ENCODE measurements at places on chromosomes 5 and 9. TPM values are rescaled to one million over a fixed set of nuclear protein-coding genes. Genes with fewer than 3 reads are reported as not detected.

DNA sequence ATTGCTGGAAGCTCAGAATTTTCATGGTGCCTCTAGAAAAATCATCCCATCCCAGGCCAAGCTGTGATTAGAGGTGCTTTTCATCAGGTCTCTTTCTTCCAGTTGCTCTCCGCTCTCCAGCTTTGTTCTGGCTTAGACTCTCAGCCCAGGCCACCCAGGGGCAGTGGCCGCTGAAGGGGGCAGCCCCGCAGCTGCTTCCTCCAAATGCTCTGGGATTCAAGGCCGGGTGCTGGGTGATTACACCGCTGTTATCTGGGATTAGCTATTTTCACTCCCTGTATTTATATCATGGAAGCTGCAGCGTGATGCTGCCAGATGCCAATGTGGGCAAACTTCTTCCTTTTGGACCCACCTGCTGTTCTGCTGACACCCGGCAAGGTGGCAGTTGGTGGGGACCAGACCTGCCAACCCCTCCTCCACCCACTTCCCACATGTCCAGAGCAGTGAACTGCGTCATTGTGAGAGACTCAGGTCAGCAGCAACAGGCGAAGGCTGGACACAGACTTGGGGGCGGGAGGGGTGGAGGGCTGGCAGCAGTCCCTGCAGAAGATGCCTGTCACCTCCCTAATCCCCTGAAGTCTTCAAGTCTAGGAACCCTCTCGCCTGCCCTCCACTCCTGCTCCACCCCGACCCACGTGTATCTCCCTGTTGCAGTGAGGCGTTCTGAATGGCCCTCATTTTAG lies 33.9 kb upstream of the NKX2-5 start:
- H3K4me1 ChIP-seq, result peaks cover 1% of the 10 kb centered on the region
- no peak for DNase-seq
- H3K4me3 ChIP-seq, result no peak overlapping the region
- no peak overlapping the region for H3K27ac ChIP-seq
- H3K27me3 ChIP-seq, result peaks cover 27% of the 10 kb centered on the region

DNA sequence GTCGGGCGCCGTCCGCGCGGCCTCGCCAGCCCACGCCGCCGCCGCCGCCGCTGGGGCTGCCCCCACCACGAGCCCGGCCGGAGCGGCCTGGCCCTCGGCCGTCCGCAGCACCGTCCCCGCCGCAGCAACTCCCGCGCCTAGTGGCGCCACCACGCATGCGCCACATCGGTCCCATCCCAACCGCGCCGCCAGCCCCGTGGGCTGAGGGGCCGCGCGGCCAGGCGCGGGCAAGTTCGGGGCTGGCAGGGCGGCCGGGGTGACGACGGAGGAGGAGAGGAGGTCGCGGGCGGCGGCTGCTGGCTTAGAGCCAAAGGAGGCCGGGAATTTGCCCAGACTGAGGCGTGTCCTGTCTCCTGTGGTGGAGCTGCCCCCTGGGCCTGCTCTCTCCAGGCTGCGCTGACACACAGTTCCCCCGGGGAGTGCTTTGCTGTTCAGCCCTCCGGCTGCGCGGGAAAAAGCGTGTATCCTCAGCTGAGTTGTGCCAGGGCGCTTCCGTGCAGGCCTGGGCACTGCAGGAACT lies at the start of gene TUSC1:
Gene TUSC1, minus strand, starts transcription at position 298 of the 520 bp plus-strand sequence. Its CDS starts 132 bp downstream, at position 166.
- H3K27me3 ChIP-seq, result no peaks in the 10 kb centered on the region
- peaks cover 1% of the 10 kb centered on the region for H3K36me3 ChIP-seq
- no peak within 1 kb of the TSS for H3K4me3 ChIP-seq
- DNase-seq, result no peak

- no peak overlapping the region for H3K27ac ChIP-seq
- no peak for DNase-seq
- no peak overlapping the region for H3K4me3 ChIP-seq
- H3K36me3 ChIP-seq, result peaks cover 6% of the 10 kb centered on the region
- H3K27me3 ChIP-seq, result no peaks in the 10 kb centered on the region
- peaks cover 2% of the 10 kb centered on the region for H3K4me1 ChIP-seq
These were observed 307.3 kb downstream of the FBXL7 start for GRCh38 chr5:15807248-15807647.

- no peak overlapping the region for H3K4me3 ChIP-seq
- H3K36me3 ChIP-seq, result no peaks in the 10 kb centered on the region
- no peak overlapping the region for H3K27ac ChIP-seq
- H3K27me3 ChIP-seq, result peaks cover 6% of the 10 kb centered on the region
These were observed 8.7 kb upstream of the ERAP1 start for GRCh38 chr5:96816411-96816939.

HAPLN1 gene
- 2.9 TPM for total RNA-seq

OR13C4 gene
- not detected for total RNA-seq

Data from progenitor cell of endocrine pancreas (in vitro differentiated cells).